ENCODE measurements at places on chromosomes 11 and 22.

GRCh38 chr11:83241291-83241946, 44.7 kb downstream of the CCDC90B start:
- peak; percentile 17 for DNase-seq

DNA sequence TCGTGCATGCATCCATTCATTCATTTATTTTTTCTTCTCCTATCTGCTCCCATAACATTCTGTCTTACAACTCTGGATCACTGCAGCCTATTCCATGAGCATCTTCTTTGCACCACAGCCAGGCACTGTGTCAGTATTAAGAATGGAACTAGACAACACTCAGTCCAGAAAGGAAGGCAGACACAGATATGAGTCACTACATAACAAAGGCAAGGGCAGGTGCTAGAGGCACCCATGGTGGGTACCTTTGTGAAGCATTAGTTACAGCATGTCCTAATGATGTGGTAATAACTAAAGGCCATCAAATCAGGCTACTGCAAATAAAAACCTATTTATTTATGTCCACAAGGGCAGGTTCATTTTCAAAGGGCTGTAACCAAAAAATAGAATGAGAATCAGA, 28.1 kb downstream of the TENM4 start:
- no peak for DNase-seq

DNA sequence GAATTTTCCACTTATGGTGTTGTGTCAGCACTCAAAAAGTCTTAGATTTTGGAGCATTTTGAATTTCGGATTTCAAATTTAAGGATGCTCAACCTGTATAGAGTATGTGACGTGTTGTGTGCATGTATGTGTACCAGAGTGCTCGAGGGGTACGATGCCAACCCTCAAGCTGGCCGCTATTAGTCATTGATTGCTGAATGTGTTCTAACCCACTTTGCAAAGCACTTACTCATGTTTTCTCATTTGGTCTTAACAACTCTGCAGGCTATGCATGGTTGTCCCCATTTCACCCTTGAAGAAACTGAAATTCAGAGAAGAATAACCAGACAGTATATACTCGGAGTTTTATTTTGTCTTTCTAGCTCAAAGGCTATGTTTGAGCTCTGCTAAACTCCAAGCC, 196.4 kb upstream of the TENM4 start:
- no peak for DNase-seq

DNA sequence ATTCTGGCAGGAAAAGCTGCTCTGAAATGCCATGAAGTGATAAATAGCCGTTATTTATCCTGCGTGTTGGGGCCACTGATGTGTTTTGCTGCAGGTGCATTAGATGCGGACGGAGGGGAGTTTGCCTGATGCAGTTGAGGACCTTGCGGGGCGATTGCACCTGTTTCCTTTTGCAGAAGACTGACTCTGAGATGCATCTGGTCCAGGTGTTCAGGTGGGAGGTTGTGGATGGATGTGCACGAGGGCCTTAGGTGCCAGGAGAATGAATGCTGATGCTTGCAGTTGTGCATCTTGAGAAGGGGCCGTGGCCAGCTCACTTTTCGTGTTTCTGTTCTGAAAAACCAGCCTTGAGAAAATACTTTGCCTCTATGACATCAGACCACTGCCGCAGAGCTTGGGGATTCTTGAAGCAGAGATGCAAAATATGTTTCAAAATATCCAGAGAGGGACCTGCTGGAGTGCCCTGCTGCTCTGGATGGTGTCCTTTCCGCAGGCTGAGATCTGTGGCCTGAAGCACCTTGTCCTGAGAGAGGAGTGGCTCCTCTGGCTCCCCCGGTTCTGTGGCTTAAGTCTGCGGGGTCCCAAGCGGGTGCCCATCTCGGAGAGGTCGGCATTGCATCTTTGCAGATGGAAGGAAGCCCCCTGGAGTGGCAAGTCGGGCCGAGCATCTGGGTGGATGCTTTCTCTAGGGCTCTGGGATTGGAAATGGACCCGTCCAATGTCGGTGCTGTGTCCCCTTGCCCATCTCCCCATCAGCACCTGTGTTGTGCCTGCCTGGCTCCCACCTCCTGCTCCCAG, 1031.1 kb downstream of the TBC1D22A start:
- no peak for DNase-seq

GRCh38 chr22:19723983-19724827, 866 bp downstream of the GP1BB start:
- DNase-seq, result no peak

DNA sequence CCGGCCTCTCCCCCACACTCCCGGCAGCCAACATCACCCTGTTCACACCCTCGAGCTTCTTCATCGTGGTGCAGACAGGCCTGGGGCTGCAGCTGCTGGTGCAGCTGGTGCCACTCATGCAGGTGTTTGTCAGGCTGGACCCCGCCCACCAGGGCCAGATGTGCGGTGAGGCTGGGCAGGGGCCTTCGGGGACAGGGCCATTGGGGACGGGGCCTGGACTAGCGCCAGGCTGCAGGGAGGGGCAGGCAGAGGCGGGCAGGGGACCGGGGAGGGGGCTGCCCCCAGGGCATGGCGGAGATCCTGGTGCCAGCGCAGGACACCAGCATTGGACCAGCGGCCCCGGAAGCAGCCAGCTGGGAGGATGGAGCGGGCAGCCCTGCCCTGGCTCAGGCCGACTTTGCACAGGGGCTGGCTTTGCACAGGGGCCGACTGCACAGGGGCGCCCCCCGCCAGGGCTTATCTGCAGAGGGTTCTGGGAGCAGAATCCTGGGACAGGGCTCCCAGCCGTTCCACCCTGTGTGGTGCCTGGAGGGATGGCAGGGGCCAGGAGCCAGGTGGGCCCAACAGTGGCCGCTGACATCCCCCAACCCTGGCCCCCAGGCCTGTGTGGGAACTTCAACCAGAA, 8.6 kb downstream of the MUC5B start:
- no peak for DNase-seq

- no peak for DNase-seq
These were observed 11.0 kb upstream of the OR10D3 start for GRCh38 chr11:124172101-124172500.

GRCh38 chr22:20429254-20430100, 8.1 kb downstream of the SCARF2 start:
- peak; percentile 85 for DNase-seq

- no peak for DNase-seq
These were observed 9.4 kb downstream of the C11orf97 start for GRCh38 chr11:94521684-94522083.

- DNase-seq, result no peak
These were observed 475.9 kb downstream of the BRD1 start for GRCh38 chr22:49351761-49352227.

GRCh38 chr11:27656320-27656719, 43.9 kb downstream of the BDNF start:
- DNase-seq, result no peak

DNA sequence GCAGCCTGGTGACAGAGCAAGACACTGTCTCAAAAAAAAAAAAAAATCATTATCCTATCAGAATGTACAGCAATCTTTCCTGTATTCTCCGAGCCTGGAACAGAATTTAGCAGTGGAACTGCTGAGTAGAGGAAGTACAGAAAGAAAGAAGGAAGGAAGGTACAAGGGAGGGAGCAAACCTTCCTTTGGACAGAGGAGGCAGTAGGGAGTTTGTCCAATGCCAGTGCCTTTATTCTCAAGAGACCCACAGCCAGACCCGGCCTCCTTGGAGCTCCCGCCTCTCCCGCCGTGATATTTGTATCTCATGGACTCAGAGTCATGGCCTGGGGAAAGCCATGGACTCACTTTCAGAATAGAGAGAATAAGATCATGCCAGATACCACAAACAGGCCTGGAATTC, 37.7 kb upstream of the LRRC55 start:
- DNase-seq, result no peak

GRCh38 chr11:132844956-132845696, 687.2 kb downstream of the OPCML start:
- no peak for DNase-seq

DNA sequence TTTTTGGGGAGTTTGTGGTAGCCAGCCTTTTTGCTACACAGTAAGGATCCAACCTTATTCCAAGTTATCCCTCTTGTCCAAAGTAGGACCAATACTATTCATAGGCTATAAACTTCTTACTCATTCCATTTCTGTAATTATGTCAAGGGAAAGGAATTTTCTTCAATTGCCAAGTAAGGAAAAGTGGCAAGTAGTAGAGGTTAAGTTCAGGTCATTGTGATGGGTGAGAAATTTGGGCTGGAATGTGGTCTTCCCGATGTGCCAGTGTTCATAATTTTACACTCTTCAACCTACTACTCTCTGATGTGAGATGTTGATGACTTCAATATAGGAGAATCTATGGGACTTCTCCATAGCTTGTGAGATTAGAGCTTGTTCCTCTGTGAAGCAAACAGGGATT, 648.8 kb downstream of the METTL15 start:
- DNase-seq, result no peak

DNA sequence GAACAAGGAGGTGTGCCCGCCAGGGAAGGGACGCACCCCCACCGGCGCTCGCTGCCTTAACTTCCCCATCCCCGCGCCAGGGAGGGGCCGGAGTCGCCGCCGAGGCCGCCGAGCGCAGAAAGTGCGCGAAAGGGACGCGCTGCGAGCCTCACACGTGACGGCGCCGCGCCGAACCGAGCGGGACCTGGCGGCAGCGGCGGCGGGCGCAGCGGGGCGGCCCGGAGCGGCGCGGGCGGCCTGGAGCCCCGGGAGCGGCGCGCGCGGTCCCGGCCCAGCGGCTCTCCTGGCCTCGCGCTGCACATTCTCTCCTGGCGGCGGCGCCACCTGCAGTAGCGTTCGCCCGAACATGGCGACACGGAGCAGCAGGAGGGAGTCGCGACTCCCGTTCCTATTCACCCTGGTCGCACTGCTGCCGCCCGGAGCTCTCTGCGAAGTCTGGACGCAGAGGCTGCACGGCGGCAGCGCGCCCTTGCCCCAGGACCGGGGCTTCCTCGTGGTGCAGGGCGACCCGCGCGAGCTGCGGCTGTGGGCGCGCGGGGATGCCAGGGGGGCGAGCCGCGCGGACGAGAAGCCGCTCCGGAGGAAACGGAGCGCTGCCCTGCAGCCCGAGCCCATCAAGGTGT, at the start of gene SORL1:
Gene SORL1 (plus strand): TSS at position 329 of the 623 bp plus-strand sequence. CDS start 18 bp downstream, at position 347.
- peak; percentile 76 for DNase-seq

DNA sequence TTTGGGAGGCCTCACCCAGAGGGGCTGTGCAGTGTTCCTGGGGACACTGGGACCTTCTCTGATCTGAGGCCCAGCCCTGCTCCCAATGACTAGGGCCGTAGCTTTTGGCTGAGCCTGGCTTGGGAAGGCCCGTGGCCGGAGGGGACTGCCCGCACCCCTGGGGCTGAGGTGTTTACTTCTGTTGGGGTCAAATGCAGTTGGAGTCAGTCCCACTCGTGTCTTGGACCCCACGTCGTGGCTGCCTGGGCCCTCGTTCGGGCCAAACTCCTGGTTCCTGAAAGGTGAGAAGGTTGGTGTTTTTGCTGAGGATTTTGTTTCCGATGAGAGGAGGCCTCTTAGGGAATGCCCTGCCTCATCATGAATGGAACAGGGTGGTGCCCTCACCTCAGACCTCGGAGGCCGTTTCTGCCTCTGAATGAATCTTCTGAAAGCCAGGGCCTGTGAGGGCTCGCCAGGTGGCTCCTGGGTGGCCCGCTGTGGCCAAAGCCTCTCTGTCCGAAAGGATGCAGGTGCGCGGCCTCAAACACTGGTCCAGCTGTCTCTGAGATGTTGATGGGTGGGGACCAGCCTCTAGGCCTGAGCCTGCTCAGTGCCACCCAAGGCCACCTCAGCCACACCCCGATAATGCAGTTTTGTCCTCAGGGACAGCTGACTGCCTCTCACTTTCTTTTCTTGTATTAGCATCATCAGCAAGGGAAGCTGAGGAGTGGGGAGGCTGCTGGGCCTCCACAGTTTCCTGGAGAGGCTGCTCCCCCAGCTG, 40.3 kb upstream of the A4GALT start:
- DNase-seq, result no peak

DNA sequence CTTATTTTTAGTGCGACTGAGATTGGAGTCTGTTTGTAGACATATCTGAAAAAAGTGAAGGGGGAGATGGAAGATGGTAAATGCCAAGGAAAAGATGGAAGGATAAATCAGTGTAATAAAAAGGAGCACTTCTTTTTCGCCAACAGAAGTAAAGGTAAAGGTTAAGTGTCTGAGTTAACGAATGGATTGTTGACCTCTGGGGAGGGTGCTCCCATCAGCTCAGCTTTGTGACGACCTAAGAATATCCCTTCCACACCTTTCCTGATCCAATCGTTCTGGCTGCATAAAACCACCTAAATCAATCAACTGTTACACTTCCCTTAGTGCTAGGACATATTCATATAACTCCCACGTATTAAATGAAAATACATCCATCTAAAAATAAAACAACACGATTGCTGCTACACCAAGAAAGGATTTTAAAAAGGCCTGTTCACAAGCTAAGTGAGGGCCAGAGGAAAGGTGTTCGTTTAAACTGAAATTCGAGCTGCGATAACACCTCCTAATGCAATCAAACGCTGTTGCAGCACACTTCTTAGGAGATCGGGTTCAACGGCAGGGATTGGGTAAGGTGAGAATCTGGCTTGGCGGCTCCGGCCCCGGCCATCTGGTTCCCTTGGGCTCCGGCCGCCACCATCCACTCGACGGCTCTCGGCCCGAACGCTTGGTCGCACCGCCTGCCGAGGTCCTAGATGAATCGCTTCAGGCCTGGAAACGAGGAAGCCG, 658 bp downstream of the C11orf71 start:
- DNase-seq, result no peak

- no peak for DNase-seq
These were observed 223.2 kb downstream of the DYNC2H1 start for GRCh38 chr11:103332409-103332808.

- DNase-seq, result no peak
These were observed 15.6 kb upstream of the MFNG start for GRCh38 chr22:37501610-37502341.

- DNase-seq, result no peak
These were observed 182.5 kb downstream of the TTC28 start for GRCh38 chr22:28497188-28497587.

DNA sequence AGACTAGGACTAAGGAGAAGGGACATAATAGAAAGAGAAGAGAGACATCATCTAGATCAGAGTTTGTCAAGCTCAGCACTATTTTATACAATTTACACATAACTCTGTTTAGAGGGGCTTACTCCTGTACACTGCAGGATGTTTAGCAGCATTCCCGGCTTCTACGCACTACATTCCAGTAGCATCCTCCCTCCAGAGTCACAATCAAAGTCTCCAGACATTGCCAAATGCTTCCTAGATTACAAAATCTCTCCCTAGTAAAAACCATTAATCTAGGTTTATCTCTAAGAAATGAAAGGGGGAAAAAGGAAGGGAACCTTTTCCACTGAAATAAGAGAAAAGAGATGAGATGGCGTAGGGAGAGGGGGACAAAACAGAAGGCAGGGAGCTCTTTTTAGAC, 4.0 kb downstream of the USP28 start:
- DNase-seq, result no peak

DNA sequence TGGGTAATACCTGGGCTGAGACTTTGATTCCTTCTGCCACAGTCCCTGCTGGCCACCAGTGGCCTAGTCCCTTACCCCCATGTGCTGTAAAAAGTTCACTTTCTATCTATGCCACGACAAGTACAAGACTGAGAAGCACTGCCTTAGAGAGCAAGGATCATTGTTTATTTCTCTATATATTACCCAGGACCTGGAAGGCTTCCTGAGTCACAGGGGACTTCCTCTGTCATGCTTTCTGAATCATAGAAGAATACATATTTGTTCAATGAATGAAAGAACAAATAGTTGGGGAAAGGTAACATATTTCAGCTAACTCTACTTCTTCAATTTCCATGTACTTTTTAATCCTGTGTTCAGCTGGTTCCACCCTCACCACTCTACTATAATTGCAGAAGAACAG, 5.5 kb upstream of the SYT9 start:
- DNase-seq, result no peak

- DNase-seq, result no peak
These were observed 83.7 kb downstream of the COMMD9 start for GRCh38 chr11:36205536-36205935.
